ENCODE measurements at places on chromosomes 1 and 21.

GRCh38 chr1:66271904-66272254 is 262.1 kb upstream of the SGIP1 start:
- DNase-seq = no peak

GRCh38 chr1:192513697-192514096 is 61.9 kb upstream of the RGS1 start:
- DNase-seq = no peak

- DNase-seq = no peak
Measured at GRCh38 chr1:6257541-6258069, 3.3 kb downstream of the GPR153 start.

DNA sequence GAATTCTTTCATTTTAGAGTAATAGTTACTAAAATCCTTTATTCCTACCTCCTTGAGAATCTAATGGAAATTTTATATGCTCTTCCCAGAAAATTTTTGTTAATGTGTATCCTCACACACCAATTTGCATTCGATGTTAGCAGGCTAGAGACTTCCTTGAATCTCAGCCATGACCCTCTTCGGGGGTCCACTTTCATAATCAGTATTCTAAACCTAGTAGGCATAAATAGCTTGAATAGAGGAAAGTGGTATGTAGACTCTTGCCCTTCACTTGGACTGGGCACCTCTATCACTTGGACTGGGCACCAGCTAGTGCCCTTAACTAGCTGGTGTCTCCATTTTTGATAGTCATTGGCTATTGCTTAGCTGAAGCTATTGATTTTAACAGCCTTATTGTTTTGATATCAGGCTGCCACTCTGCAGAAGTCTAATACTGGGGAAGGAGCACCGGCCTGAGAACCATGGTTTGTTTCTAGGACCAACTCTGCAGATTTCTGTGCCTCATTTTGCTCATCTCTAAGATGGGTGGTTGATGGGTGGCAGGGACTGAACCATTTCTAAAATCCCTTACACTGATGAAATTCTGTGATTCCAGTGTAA is 42.8 kb downstream of the MRPL39 start:
- DNase-seq = no peak

GRCh38 chr1:203505526-203506204 is 11.7 kb downstream of the OPTC start:
- DNase-seq = no peak

DNA sequence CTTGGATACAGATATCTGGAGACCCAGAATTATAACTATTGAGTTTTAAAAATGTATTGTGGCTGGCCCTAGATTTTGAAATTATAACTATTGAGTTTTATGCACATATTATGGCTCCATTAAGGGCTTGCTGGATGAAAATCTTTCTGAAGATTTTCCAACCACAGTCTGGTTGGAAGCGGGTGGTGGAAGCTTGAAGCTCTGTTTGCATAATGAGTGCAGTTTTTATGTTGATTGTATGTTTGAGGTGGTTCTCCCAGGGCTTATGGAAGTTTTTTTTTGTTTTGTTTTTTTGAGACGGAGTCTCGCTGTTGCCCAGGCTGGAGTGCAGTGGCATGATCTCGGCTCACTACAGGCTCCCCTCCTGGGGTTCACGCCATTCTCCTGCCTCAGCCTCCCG is 10.1 kb upstream of the CTPS1 start:
- DNase-seq = no peak

- DNase-seq = no peak
Measured at GRCh38 chr1:27507960-27508665, 18.1 kb upstream of the WASF2 start.

GRCh38 chr1:56803561-56804156 is 15.5 kb downstream of the FYB2 start:
- DNase-seq = no peak

DNA sequence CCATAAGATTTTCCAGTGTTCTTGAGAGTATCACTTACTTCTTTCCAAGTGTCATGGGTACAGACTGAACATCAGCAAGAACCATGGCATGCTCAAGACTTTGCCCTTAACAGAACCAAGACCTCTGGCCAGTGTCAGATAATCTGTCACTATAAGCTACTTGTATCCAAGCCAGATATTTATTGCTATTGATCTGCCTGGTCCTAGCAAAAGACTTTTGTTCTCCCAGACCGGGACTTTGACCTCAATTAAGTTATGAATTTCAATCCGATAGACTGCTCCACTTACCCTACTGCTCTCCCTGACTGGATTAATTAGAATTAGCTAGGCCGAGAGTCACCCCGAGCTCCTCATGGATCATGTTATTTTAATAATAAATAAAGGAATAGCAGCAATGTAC is 129.6 kb downstream of the ACBD6 start:
- no peak for DNase-seq

DNA sequence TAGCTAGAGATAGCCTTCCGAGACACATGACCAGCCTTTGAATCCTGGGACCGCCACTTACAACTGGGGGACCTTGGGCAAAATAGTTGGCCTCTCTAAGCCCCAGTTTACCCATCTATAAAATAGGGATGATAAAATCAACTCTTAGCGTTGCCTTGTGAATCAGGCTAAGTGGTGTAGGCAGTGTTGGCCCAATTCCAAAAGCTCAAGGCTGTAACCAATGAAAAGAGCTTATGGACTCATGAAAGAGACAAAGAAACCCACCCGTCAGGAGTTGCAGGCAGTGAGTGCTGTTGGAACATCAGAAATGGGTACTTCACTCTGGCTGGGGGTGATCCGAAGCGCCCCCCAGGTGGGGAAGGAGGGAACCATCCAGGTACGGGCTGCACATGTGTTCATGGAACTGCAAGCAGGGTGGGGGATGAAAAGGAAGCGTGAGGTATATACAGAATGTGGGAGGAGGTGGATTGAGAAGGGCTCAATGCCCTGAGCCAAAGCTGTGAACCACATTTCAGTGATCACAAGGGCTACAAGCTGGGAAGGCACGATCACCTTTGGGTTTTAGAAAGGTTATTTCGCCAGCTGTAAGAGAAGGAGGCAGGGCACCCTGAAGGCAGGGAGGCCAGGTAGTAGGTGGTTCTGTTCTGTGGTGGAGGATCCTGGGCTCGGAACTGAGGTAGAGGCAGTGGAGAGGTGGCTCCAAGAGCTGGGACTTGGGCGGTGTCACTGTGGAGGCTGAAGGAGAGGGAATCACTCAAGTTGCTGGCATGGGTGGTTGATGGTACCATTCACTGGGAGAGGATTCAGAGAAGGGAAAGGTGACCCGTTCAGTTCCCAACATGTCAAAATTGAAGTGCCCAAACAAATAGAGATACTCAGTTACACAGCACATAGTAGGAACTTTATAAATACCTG is 11.4 kb upstream of the KIAA1614 start:
- DNase-seq = no peak

- DNase-seq = no peak
Measured at GRCh38 chr1:26234644-26235370, 807 bp downstream of the CEP85 start.

All from skin of body (tissue), 3 donors.